IPS DF 6.9 (cell line): ENCODE measurements at places on chromosomes 5 and 9.

GRCh38 chr5:67651180-67651579 lies 454.6 kb upstream of the CD180 start:
- DNase-seq: no peak

GRCh38 chr9:128202648-128203023 lies 543 bp upstream of the DNM1 start:
- no peak for DNase-seq

GRCh38 chr5:14306329-14306815 lies 163.2 kb downstream of the TRIO start:
- no peak for DNase-seq

- no peak for DNase-seq
Measured at GRCh38 chr5:399296-400281, 43.4 kb upstream of the EXOC3 start.

DNA sequence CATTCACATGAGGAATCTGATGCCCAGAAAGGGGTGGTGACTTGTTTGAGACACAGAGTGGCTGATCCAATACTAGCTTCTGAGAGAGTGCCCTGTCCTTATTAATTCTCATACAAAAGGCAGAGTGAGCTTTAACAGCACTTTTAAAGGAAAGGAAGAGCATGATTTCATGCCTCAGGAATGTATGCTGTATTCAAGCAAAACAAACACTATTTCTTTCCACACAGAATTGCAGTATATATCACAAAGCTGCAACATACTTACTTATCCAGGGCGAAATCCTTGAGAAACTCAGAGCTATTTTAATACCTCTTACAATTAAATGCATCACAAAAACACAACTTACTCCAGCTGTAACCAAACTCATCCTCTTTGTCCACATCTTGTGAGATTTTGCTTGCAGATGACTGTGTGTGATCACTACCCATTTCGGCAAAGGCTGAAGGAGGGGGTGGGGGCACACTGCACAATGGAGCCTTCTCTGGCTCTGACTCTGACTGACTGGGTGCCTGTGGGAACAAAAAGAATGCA lies 139.8 kb downstream of the MPDZ start:
- DNase-seq: no peak

- DNase-seq: no peak
Measured at GRCh38 chr5:83096660-83097339, 19.5 kb downstream of the XRCC4 start.

DNA sequence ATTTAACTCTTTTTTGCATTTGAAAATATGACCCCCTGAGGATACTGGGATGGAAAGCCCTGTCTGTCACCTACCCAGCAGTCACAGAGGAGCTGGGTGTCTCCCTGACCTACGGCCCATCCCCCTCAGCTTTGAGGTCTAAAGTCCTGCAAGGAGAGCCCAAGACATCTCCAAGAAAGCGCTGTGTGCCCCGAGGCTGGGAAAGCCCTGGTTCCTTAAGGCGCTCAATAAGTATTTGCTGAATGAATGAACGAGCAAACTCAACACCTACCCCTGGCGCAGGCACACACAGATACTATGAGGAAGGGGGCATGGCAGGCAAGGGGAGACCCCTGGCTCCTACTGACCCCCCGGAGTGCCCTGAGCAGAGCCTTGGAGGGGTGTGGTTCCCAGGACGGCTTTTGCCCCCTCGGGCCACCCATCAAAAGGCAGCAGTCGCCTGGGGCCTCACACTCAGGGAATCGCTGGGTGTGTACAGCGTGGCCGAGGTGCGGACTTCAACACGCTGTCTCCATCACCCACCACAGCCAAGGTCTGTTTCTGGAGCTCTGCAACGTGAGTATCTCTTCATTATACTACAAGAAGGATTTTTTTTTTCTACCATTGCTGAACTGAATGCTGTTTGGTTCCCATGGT lies 211.6 kb downstream of the ERCC6L2 start:
- no peak for DNase-seq

- DNase-seq: no peak
Measured at GRCh38 chr9:81619353-81620001, 69.9 kb downstream of the TLE1 start.

GRCh38 chr9:28938981-28939380 lies 1365.7 kb upstream of the C9orf72 start:
- no peak for DNase-seq

GRCh38 chr9:128823903-128824406 lies 5.6 kb downstream of the SPOUT1 start:
- DNase-seq: no peak
